ENCODE measurements at places on chromosomes 3 and 15. TPM values are rescaled to one million over a fixed set of nuclear protein-coding genes. Genes with fewer than 3 reads are reported as not detected.
A peak's percentile ranks its signal among the peaks of the same experiment; 100 is the strongest.

DNA sequence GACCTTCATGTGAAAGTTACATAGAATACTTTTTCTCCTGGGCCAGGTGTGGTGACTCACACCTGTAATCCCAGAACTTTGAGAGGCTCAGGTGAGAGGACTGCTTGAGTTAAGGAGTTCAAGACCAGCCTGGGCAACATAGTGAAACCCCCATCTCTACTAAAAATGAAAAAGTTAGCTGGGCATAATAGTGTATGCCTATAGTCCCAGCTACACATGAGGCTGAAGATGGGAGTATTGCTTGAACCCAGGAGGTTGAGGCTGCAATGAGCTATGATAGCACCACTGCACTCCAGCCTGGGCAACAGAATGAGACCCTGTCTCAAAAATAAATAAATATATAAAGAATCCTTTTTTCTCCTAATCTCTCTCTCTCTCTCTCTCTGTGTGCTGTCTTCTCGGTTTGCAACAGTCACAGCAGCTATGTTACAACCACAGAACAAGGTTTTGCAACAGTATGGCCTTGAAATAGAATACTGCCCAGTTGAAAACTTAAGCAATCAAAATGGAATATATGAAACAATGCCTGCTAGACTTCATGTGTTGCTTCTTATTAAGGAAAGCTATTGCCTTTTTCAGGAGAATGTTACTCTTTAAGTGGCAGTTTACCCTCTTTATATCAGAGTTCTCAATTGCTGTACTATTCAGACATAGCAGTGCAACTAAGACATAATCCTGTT lies 12.3 kb upstream of the DENND4A start:
- DNase-seq: peak; percentile 69

UTS2B gene
- total RNA-seq: 0.26 TPM

ATP13A5 gene
- total RNA-seq: not detected

GRCh38 chr3:104584682-104585081 lies 782.0 kb upstream of the ALCAM start:
- no peak for DNase-seq

DNA sequence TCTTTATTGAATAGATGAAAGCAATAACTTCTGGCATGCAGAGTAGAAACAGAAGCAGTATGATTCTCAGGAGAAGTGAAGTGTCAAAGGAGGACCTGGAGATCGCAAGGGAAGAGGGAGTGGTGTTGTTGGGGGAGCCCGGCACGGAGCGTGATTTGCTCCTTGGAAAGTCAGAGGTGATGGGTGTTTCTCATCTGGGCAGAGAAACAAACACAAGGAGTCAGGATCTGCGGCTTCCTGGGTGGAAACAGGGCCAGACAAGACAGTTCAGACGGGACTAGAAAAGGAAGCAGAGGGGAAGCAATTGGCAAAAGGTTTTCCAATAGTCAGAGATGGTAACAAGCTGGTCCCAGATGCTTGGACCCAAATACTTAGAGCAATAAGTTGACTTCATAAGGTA lies 34.4 kb upstream of the CCDC80 start:
- no peak for DNase-seq

- no peak for DNase-seq
Measured at GRCh38 chr15:41437448-41437847, 20.6 kb downstream of the RTF1 start.

- no peak for DNase-seq
Measured at GRCh38 chr3:115657168-115657567, 33.9 kb downstream of the GAP43 start.

PATL2 gene
- total RNA-seq: 0.57 TPM

GRCh38 chr3:197546307-197547085 lies 9.3 kb downstream of the BDH1 start:
- DNase-seq: no peak

GRCh38 chr3:101521211-101521701 lies 8.2 kb upstream of the SENP7 start:
- no peak for DNase-seq

DNA sequence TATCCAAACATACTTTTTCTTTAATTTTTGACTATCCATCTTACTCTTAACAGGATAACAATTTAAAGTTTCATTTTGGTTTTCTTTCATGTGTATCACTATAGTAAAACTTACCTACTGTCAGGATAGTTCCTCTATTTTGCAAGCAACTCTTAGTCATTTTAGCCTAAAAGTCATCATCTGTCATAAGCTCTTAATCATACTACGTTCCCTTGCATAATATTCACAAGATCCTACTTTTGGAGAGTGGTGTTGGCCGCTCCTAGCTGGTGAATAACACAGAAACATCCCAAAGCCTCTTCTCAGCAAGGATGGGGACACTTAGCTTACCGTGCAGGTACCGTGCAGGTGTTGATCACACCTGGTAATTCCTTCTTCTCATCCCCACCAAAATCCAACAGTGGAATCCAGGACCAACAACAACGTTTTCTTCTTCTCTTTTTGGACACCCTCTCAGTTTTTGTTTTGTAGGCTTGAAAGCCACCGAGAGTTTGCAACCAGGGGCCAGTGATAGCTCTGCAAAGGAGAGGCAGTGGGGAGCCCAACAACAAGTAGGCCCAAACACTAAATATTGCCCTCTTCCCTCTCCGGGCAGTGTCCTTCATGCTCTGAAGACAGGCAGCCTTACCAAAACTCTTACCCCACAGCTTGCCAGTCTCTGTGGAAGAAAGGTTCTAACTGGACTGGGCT lies 433 bp downstream of the FILIP1L start:
- DNase-seq: no peak

- DNase-seq: no peak
Measured at GRCh38 chr3:71956716-71957115, 171.8 kb upstream of the PROK2 start.

DNA sequence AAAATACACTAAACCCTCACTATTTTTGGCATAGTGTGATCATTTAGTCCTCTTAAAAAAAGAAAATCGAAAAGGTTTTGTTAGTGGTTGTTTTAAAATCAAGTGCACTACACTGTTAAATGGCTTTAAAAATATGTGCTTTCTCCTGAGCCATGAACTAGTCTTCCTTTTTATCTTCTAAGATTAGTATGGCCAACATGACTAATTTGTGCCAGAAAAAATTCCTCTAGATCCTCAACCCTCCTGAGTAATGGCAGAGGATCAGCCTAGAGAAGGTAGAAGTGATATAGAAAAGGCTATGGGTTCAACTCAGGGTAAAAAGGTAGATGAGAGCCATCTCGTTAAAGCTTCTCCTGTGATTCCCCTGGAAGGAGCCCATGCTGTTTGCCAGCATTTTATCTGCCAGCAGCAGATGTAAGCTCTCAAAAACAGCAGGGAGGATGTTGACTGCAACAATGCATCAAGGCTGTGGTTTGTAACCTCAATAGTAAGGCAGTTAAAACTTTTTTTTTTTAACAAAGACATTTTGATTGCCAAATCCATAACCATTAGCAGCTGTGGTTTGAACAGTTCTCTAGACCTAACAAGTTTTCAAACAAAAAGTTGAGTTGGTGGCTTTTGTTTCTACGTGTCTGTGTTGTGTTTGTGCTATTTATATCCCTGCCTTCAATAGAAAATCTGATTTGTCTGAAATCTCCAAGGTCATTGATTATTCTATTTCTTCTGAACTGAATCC lies 30.2 kb upstream of the ZNF609 start:
- peak; percentile 93 for DNase-seq

GRCh38 chr3:4741404-4742307 lies 237.6 kb upstream of the BHLHE40 start:
- DNase-seq: peak; percentile 94

FETUB gene
- total RNA-seq: not detected

DNA sequence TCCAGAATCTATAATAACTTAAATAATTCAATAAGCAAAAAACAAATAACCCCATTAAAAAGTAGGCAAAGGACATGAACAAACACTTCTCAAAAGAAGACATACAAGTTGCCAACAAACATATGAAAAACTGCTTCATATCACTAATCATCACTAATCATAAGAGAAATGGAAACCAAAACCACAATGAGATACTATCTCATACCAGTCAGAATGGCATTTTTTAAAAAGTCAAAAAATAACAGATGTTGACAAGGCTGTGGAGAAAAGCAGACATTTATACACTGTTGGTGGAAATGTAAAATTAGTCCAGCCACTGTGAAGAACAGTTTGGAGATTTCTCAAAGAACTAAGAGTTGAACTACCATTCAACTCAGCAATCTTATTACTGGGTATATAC lies 19.5 kb upstream of the ZMAT3 start:
- peak; percentile 48 for DNase-seq

- DNase-seq: no peak
Measured at GRCh38 chr15:68560501-68561113, 18.2 kb upstream of the CORO2B start.

RTP1 gene
- total RNA-seq: not detected

STAB1 gene
- not detected for total RNA-seq

DNA sequence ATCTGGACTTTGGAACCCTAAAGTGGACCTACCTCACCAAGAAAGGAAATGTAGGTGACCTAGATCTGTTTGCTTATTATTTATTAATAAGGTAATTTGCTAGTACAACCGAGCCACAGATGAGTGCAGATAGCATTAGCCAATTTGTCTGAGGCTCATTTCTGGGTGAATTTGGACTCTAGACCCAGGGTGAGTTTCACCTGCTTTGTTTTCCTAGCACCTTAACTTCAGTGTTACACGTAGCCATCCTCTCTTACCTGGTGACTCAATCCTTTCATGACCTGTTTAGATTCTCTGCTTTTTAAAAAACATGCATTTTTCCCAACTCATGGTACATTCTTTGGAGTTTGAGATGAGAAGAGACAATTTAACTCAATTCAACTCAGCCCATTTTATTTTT lies 33.5 kb upstream of the KPNA4 start:
- DNase-seq: no peak

DNA sequence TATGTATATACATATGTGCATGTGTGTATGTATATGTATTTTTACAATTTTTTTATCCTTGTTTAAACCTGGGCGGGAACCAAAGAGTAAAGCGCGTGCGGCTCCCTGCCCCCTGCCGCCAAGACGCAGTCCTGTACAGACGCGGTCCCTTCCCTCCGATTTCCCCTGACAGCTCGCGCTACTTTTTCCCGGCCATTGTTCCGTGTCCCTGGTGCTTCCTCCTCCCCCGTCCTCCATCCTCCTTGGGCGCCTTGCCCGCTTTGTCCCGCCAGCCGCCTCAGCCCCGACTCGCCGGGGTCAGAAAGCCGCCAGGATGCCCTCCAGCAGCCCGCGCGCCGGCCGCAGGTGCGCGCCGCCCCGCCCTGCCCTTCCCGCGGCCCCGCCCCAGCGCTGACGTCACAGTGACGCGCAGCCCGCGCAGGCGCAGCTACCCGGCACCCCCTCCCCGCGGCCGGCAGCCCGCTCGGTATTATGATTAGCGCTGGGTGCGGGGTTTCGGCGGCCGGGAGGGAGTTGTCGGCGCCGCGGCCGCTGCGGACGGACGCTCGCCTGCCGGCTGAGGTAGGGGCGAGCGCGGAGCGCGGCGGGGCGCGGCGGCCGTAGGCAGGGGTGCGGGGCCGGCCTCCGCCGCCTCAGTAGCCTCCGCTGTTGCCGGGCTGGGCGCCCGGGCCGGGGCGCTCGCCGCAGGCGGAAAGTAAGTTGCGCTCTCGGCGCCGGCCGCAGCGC lies at the start of gene SNRK:
Gene SNRK, plus strand, starts transcription at position 426 of the 726 bp plus-strand sequence. CDS start 16,664 bp downstream, outside the sequence.
- peak; percentile 64 for DNase-seq

SNX22 gene
- not detected for total RNA-seq

- DNase-seq: no peak
Measured at GRCh38 chr15:100844778-100845177, 34.9 kb upstream of the ALDH1A3 start.

DNA sequence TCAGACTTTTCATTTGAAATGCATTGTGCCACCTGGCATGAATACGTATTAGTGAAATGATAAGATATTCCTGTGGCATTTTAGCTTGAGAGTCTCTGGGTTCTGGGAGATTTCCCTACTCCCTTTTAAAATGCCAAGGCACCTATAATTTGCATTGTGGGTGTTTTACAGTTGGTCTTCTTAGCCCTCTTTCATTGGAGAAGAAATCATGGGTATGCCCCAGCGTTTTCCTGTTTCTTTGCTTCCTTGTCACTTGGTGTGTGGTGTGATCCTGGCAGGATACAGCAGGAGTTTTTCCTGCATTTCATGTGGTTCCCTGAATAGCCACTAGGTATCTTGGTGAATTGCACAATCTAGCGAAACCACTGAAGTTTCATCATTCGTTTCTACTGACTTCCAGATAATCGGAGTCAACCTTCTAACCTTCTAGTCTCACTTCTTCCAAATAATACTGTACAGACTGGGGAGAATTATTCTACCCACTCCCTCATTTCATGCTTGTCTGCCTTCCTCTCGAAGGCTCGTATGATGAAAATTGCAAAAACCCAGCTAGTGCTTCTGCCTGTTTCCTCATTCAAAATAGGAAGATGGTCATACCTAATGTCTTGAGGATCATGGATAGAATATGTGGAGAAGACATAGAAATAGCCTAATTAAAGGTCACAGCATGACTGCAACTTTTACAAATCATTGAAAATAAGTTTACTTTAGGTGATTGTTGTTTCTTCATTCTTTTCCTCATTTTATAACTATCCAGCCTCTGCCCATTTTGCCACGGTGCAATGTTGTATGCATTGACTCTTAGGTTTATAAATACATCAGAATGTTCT lies 2.6 kb downstream of the BHLHE40 start:
- DNase-seq: peak; percentile 81

GRCh38 chr3:144270100-144270499 lies 298.5 kb downstream of the DIPK2A start:
- no peak for DNase-seq

DNA sequence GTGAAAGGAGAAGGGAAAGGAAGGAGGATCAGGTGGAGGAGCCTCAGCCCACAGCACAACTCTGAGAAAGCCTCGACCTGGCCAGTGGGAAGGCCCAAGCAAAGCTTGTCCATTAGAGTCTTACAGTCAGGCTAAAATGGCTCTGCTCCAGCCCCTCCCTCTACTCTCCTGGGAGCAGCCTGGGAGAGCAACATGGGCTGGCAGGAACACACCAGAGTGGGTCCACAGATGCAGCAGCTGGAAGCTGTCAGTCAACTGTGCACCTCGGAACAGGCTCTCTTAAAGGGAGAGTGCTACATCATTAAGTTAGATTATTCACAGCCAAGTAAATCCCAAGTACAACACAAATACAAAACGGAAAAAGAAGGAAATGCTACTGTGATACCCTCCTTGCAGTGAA lies 98.0 kb upstream of the LIMD1 start:
- peak; percentile 97 for DNase-seq

ROBO2 gene
- total RNA-seq: not detected

- no peak for DNase-seq
Measured at GRCh38 chr15:92908713-92909057, 8.6 kb downstream of the CHD2 start.
